ENCODE measurements at places on chromosomes 5 and 9.

GRCh38 chr5:92460505-92460904 lies 1077.4 kb upstream of the ARRDC3 start:
- no peak for DNase-seq

- no peak for DNase-seq
Observed at GRCh38 chr9:96462541-96462940, 12.6 kb downstream of the HABP4 start.

GRCh38 chr9:101705135-101705661 lies 33.2 kb downstream of the GRIN3A start:
- peak; percentile 9 for DNase-seq

- DNase-seq = no peak
Observed at GRCh38 chr9:99818500-99818899, 3.2 kb upstream of the NR4A3 start.

GRCh38 chr9:20683351-20684034 lies 566 bp upstream of the FOCAD start:
- peak; percentile 14 for DNase-seq

DNA sequence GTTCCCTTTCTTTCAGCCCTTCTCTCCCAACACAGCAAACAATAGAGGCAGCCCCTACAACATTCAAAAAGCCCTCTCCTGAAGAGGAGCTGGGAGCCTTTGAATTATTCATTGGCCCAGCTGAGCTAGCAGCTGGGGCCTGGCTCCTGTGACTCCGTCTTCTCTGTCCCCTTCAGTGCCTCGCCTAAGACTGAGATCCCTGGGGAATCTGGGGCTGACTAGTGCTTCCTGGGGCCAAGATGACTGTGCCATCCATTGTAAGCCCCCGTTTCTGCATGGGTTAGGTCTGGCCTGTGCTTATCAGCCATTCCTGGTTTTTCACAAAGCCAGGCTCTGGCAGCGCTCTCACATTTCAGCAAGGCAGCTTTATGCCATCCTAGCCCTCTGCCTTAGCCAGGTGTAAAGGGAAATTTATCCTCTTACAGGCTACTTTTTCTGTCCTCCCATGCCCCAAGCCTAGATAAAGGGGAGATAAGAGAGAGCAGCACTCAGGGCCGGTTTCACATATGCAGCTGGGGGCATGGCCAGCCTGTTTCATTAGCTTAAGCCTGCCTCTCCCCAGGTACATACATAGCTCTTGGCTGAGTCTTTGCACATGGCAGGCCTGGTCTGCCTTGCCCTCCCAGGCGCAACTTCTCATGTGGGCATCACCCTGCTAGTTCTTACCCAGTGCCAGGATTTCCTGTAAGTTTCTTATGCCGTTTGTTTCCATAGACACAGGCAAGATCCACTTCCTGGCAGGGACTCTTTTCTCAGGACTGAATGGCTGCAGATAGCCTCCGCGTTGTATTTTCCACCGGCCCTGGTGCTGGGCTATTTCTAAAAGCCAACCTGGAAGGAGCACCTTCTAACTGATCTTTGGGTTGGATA lies 15.8 kb downstream of the PTPA start:
- no peak for DNase-seq

GRCh38 chr9:128669786-128670185 lies 13.1 kb upstream of the DYNC2I2 start:
- DNase-seq = no peak

- DNase-seq = no peak
Observed at GRCh38 chr9:1002678-1003077, 26.2 kb downstream of the DMRT3 start.

DNA sequence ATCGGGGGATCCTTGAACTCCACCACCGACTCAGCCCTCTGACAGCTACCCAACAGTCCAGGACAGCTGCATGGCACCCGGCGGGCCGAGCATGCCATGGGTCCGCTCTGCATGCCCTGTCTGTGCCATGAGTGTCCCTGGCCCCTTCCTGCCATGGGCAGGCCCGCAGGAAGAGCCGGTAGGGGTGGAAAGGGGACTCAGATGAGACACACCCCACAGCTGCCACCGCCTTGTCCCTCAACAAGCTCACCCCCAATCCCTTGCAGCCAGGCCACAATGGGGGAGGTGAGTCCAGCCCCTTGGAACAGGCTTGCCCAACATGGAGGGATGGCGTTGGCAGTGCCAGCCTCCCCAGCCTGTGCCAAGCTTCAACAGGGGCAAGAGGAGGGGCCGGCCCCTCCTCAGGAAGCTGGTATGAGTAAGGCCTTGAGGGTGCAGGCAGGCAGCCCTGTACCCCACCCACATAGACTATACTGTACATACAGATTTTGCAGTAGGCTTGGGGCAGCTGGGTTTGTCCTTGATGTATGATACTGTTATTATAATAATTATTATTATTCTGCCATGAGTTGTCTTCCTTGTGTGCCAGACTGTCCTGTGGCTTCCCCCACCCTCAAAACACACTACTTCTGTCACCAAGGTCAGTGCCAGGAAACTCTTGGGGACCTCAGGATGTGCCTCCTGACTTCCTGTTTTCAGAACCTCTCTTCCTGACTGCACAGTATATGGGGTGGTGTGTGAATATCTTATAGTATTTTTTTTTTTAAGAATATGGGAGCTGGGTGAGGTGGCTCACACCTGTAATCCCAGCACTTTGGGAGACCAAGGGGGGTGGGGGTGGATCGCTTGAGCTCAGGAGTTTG lies 12.0 kb upstream of the SLC34A1 start:
- no peak for DNase-seq

DNA sequence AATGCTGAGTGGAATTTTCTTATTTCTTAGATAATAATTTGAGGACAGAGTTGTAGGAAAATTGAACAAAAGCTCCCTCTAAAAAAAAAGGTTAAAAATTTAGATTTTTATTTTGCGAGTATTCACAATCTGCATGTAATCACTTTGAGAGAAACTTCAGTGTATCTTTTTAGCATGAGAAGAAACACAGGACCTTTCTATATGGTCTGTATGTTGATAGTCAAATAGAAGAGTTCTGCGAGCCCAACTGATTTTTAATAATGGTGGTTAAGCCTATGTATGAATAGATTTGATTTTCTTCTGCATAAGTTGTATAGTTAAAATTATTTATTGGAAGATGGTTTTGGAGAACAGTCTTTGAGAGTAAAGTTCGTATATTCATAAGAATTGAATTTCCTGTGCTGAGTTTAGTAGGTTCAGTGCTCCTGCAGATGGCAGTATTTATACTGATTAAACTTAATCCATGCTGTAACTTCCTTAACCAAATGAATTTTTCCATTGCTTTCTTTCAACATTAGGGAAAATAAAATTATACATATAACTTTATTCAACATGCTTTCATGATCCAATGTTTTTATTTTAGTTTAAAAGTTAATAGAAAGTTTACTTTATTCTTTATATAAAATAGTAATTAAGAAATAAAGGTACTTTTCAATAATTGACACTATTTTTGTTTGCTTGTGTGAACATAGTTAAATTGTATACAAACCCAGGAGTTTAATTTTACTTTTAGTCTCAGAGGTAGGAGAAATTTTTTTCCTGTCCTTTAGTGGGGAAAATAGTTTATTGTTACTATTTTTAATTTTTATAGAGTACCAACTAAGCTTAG lies 19.6 kb downstream of the TCERG1 start:
- DNase-seq = no peak

GRCh38 chr5:14050821-14051220 lies 92.3 kb upstream of the TRIO start:
- DNase-seq = no peak

DNA sequence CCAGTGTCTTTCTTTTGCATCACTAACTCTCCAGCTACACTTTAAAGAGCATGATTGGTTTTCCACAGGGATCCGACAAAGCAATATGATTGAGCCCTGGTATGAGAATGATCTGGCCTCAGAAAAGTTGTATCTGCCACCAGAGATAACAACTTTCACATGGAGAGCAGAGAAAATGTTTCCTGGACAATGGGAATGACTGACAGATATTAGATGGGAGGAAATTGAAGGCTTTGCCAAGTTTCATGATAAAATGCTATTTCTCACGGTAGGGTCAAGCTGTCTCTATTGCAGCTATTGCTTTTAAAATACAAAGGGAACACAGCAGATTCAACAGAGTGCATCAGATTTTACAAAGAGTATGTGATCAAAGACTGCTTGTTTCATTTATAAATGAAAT lies 56.4 kb upstream of the GLIS3 start:
- no peak for DNase-seq

- DNase-seq = no peak
Observed at GRCh38 chr9:136683755-136684154, 3.5 kb downstream of the AGPAT2 start.

GRCh38 chr9:78542491-78543181 lies 245.7 kb downstream of the PSAT1 start:
- DNase-seq = no peak
